ENCODE measurements at places on chromosomes 12 and 14.

GRCh38 chr12:121934309-121934664 is 15.9 kb downstream of the CFAP251 start:
- DNase-seq, result no peak

DNA sequence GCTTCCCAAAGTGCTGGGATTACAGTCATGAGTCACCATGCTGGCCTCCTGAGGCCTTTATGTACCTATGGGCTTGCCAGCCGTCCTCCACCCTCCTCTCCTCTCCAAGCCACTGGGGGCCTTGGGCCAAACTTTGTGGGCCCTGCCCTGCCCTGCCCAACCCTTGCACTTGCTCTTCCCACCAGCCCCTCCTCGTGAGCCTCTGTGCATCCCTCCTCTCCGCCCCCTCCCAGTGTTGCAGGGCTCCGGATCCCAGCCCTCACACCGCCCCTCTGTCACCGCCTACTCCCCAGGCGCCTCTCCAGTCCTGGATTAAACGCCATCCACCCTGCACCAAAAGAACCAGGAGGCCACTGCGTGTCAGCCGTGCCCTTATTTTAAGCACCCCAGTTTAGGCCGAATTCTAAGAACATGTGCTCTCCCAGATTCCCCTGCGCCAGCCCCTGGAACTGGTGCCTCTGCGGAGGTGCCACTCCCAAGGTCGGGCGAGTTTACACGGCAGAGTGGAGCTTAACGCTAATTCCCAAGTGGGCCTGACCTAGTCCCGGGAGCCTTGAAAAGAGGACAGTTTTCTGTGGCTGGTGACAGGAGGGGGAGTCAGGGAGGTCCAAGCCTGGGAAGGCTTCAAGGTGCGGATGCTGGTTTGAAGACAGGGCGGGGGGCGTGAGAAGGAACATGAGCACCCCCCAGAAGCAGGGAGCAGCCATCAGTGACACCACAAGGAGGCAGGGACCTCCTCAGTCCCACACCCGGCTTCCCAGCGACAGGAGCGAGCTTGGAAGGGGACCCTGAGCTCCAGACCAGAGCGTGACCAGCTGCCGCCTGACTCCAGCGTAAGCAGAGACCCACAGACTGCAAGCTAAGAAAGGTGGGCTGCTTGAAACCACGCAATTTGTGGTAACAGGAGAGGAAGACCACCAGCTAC is 21.2 kb upstream of the CDCA4 start:
- no peak for DNase-seq

DNA sequence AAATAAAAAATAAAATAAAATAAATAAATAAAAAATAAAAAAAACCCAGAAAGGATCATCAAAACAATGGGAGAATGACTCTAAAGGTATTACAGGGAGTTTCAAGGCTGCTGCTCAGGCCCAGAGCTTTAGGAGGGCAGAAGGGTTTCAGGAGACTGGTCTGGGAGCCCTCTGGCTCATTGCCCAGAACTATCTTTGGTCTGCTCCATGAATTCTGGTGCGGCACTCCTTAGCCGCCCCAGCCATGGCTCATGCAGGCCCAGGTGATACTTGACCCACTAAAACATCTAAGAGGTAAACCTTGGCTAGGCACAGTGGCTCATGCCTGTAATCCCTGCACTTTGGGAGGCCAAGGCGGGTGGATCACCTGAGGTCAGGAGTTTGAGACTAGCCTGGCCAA is 14.7 kb upstream of the TMED10 start:
- DNase-seq, result no peak

DNA sequence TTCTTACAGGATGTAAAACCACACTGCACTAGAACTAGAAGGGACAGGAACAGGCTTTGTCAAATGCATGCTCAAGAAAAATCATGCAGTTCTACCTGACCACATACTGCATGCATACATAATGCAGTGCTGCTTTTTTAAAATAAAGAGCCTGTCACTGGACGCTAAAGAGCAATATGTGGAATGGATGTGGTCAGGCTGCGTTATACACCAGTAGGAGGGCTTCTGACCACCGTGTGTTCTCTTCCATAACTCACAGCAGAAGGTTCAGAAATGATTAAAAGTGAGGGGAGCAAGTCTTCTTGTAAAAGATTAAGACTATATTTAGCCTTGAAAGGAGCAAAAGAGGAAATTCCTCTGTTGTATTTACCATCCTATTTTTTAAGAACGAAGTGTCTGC is 392.0 kb downstream of the EMP1 start:
- DNase-seq, result no peak

GRCh38 chr14:73125169-73125588 is 11.1 kb upstream of the PSEN1 start:
- no peak for DNase-seq

DNA sequence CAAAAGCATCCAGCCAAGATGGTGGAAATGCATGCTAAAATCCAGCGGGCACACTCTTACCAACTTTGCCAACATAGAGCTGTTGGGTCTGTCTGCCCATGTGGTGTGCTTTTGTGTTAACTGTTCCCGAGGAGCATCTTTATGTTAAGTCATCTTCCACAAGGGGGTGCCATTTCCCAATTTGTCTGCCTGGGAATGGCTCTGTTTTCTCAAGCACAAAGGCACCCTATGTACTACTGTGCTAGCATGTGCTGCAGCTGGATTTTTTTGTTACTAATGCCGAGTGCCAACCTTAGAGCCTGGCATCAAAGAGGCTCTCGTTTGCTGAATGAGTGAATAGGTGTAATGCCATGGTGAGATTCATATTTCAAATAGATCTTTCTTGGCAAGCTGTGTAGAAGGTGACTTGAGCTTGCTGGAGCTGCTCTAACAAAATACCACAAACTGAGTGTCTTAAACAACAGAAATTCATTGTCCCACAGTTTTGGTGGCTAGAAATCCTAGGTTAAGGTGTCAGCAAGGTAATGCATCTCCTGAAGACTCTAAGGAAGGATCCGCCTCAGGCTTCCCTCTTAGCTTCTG is 74.3 kb downstream of the TRHDE start:
- peak; percentile 70 for DNase-seq

DNA sequence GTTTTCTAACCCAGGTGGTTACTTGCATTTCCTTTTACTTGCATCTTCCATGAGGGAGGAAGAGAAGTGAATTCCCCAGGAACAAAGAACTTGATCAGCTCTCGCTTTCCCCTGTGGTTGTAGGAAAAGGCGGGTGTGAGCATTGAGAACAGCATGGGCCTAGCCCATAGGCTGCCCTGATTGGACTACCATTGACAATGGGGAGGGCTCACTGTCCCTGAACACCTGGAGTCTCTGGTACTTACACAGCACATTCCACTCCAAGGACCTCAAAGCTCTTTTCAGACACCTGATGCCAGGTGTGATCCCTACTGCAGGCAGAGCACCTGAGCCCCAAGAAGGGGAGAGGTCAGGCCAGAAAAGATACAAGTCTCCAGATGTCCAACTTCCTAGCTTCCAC is 25.0 kb downstream of the MAX start:
- DNase-seq, result peak; percentile 85
